Effector memory CD8-positive, alpha-beta T cell (primary cell): ENCODE measurements at places on chromosomes 5 and 9.

DNA sequence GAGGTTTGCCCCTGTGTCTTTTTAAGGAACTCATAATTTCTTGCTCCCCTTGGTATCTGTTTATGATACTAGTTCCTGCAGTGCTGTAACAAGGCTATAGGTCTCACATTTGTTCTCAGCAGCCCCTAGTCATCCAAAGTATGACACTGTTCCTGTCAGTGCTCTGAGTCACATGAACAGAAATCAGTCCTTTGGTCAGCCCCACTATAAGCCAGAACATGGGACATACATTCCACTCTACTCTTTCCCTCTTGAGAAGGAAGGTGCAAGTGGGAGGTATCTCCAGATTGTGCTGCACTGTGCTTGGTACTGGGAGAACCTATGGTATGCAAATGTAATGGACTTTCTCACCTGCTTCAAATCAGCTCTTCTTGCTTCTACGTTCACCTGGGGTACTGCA, 87.0 kb downstream of the IARS1 start:
- no peak for DNase-seq

DNA sequence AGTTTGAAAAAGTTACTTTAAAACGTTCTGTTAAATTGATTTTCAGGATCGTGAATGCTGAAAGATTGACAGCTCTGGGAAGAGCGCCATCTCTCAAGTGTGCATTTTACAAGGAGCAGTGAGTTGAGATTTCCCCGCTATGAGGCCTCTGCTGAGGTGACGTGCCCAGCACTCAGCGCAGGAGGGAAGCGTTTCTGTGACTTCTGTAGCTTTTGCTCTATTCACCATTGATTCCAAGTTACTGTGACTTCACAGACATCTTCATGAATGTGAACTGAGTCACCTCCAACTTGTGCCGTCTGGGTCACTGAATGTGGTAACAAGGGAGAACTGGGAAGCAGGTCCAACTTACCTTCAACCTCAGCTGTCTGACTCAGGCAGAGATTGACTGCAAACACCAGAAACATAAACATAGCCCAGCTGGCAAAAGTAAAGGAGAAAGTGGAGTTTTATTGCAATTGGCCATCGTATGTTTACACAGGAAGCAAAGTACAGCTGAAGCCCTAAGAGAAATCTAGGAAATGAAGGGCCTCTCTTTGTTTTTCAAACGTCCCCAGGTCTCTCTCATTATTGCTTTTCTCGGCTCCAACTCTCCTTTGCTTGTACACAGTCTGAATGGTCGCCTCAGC, 428.8 kb upstream of the CLINT1 start:
- no peak for DNase-seq

GRCh38 chr5:54093081-54093492, 217.3 kb downstream of the ARL15 start:
- no peak for DNase-seq

DNA sequence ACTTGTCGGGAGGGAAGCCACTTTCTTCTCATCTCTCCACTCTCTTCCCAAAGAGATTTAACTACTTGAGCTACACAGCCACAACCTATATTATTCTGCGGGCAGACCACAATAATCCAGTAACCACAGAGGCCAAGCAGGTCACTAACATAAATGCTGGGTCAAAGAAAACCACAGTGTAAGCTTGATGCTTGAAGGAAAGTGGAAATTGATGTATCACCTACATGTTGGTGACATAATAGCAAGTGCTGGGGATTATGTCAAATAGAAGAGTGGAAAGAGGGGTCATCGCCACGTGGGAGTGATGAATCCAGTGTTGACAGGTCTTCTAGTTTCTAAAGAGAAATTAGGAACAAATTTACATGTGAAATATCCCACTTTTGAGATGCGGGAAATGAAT, 40.9 kb downstream of the RFK start:
- DNase-seq = no peak

GRCh38 chr5:140246378-140247122, 56.4 kb downstream of the PFDN1 start:
- no peak for DNase-seq

GRCh38 chr5:121218086-121218485, 633.6 kb upstream of the FTMT start:
- no peak for DNase-seq

- DNase-seq = no peak
Observed at GRCh38 chr9:89374176-89374575, 55.9 kb downstream of the SECISBP2 start.

DNA sequence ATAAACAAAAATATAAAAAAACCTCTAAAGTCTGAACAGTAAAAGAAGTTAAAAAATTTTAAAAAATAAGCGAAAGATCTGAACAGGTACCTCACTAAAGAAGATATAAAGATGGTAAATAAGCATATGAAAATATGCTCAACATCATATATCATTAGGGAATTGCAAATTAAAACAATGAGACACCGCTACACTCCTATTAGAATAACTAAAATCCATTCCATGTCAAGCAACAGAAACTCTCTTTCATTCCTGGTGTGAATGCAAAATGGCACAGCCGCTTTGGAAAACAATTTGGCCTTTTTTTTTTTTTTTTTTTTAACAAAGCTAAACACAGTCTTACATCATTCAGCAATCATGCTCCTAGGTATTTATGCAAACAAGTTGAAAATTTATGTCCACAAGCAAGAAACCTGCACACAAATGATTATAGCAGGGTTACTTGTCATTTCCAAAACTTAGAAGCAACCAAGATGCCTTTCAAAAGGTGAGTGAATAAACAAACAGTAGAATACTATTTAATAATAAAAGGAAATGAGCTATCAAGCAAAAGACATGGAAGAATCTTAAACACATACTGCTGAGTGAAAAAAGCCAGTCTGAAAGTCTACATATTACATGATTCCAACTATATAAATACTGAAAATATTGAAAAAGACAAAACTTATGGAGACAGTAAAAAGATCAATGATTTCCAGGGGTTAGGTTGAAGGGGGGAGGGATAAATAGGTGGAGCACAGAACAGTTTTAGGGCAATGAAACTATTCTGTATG, 22.1 kb downstream of the ANXA1 start:
- no peak for DNase-seq

GRCh38 chr5:151618907-151619306, 27.8 kb upstream of the FAT2 start:
- no peak for DNase-seq

DNA sequence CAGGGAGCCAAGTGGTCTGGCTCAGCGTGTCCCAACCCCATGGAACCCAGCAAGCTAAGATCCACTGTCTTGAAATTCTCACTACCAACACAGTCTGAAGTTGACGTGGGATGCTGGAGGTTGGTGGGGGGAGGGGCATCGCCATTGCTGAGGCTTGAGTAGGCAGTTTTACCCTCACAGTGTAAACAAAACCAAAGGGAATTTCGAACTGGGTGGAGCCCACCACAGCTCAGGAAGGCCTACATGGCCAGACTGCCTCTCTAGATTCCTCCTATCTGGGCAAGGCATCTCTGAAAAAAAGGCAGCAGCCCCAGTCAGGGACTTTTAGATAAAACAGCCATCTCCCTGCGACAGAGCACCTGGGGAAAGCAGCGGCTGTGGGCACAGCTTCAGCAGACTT, 17.1 kb upstream of the FBXL17 start:
- no peak for DNase-seq

DNA sequence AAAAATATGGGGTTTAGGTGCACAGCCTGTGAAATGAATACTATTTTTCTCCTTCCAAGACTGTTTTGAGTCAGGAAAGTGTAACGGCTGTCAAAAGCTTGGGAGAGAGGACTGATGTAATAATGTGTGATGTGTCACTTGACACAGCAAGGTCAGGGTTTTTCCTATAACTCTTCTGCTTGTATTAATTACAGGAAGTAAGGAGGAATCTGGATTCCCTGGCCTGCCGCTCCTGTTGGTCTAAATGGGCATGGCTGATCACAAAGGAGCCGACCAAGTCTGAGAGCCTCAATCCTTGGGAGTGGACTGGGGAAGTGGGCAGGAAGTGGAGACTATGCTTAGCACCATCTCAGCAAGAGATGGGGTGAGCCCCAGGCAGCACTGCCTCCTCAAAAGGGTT, 16.7 kb upstream of the SLC28A3 start:
- DNase-seq = no peak

DNA sequence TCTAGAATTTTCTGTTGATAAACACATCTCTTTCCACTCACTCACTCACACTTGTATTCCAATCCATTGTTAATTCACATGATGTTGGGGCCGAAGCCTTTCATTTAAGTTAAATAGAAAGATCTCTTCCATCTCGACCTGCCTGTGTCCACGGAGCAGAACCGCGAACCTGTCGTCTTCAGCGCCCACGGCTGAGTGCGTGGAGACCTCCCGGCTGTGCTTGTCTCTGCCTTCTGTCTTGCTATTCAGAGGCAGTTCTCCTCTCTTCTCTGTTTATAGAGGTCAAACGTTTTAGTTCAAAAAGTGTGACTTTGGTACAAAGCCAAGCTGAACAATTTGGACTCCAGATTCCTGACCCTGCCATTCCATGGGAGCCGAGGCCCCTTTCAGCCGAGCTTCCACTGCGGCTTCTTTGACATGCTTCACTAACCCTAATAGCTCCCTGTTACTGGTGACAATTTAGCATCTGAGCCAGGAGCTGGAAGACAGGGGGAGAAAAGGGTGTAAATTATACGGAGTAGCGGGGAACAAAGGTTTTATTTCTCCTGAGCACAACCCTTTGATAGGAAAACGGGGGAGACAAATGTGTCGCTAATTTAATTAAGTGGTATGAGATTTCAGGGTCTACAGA, 314.4 kb upstream of the IRX4 start:
- DNase-seq = no peak

- DNase-seq = no peak
Observed at GRCh38 chr5:140000332-140000731, 42.8 kb downstream of the NRG2 start.

- DNase-seq = no peak
Observed at GRCh38 chr5:177477701-177478477, 4.5 kb upstream of the DBN1 start.

- no peak for DNase-seq
Observed at GRCh38 chr9:129141066-129142041, 30.1 kb downstream of the PTPA start.
